CD4-positive, alpha-beta T cell treated with Interleukin-17A for 4 hours (primary cell): ENCODE measurements at places on chromosomes 4 and X.

GRCh38 chr4:165403637-165404036 is 24.8 kb downstream of the CPE start:
- DNase-seq, result no peak

DNA sequence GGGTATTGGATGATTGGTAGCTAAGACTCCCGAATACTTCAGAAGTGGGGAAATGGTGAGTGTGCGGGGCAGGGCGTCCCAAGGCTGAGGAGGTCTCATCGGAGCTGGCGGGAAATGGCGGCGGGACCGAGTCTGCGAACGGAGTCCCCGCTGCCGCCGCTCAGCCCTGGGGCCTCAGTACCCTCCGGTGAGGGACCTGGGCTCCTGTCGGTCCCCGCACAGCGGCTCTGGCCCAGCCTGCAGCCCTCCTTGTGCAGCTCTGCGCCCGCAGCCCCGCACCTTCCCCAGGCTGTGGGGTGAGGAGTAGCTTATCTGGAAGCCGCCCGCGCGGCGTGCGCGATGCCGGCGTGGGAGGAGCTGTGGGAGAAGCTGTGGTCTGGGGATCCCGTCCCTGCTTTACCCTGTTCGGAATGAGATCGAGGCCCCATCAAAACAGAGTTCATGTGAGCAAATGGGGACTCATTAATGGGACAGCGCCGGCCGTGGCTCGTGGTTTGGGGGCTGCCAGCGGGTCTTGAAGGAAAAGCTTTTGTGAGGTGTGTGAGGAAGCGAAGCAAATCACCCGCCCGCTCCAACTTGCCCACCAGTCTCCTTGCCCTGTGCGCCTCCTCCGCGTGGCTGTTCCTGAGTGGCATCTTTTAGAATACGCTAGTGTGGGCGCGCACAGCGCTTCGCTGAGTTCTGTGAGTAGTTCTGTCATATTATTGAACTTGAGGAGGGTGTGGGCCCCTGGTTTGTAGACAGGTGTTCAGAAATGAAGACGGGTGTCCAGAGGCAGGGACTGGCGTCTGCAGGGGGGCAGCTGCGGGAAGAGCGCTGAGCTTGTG is 531 bp downstream of the ZNF141 start:
- peak; percentile 51 for DNase-seq

DNA sequence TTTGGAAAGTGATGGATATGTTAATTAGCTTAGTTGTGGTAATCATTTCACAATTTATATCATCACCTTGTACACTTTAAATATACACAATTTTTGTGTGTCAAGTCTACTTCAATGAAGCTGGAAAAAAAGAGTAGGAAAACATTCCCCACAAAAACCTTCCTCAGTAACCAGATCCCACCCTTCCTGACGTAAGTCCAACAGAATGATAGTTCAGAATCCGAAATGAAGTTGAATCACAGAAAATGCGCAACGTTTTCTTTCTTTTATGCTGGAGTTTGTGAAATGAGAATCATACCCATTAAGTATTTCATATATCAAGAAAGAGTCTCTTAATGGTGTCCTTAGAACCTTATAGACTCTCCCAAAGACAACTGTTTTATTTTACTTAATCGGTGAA is 292.9 kb downstream of the USP46 start:
- DNase-seq, result no peak

DNA sequence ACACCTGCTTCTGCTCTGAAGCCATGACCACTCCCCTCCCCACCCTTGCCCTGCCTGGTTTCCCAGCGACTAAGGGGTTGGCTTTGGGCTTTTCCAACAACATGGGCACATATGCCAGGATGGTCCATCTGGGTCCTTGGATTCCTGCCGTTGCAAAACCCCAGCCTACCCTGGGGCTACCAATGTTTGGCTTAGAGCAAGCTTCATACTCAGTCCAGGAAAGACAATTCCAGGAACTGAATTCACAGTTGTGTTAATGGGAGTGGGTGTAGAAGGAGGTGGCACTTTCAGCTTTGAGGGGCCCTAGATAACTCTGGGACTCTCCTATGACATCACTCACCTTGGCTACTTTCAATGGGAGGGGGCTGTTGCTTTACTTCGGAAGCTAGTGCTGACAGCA is 9.0 kb downstream of the FGFBP1 start:
- DNase-seq, result no peak

DNA sequence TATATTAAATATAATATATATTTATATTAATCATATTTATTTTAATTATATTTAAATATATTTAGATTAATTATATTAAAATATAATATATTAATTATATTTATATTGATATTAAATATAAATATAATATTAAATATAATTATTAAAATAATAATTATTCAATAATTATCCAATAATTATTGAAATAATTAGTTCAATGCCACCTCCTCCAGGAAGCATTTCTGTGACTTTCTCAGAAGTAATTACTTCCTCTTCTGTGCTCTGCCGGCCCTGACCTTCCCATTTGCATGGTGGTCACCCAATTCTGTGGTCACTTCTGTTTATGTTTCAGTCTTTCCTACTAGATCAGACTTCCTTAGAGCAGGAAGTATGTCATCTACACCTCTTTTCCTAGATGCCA is 45.8 kb downstream of the EVC2 start:
- DNase-seq, result no peak

- no peak for DNase-seq
These were observed 499.1 kb downstream of the FSTL5 start for GRCh38 chr4:161664740-161665139.

DNA sequence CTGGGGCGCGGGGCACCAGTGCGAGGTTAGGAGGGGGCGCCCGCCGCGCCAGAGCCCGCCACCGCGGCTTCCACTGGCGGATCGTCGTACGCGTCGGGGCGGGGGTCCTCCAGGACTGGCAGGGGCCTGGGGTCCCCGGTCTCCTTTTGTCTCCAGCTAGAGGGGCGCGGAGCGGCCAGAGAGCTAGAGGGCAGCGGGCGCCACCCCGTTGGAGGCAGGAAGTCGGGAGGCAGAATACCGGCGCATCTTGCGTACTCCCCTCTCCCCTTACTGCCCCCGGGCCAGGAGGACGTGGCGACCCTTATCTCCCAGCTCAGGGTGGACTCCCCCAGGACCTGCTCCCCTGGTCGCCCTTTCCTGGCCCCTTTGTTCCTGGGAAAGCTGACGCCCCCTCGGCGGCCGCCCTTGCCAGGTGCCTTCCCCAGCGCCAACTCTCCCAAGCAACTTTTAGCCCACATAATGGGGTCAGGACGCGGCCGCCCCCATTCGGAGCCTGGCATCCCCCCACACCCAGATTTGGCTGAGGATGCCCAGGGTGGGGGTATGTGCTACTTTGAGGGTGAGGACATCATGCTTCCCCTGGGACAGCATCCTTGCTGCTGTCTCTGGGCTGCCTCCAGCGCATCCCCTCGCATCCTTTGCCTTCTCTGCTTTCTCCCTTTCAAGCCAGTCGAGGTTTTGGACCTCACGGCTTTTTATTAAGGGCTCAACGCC is 933 bp downstream of the CNKSR2 start:
- DNase-seq, result peak; percentile 19

GRCh38 chr4:162498168-162498567 is 334.4 kb upstream of the FSTL5 start:
- DNase-seq, result no peak
